Psoas muscle (tissue), 8 donors: ENCODE measurements at places on chromosomes 5 and 9. TPM values are rescaled to one million over a fixed set of nuclear protein-coding genes. Genes with fewer than 3 reads are reported as not detected.

LHFPL2 gene
- 6.4 TPM for total RNA-seq

GRCh38 chr9:33465096-33465495, 8.6 kb downstream of the NOL6 start:
- no peaks in the 10 kb centered on the region for H3K27me3 ChIP-seq
- no peak for DNase-seq
- H3K36me3 ChIP-seq, result peaks cover 98% of the 10 kb centered on the region
- no peak overlapping the region for H3K4me3 ChIP-seq
- no peak overlapping the region for H3K27ac ChIP-seq

GRCh38 chr9:99172124-99173091, 49.3 kb downstream of the ALG2 start:
- H3K4me3 ChIP-seq, result no peak overlapping the region
- H3K27me3 ChIP-seq, result peaks cover 1% of the 10 kb centered on the region
- H3K4me1 ChIP-seq, result no peaks in the 10 kb centered on the region
- H3K36me3 ChIP-seq, result no peaks in the 10 kb centered on the region
- no peak for DNase-seq
- H3K27ac ChIP-seq, result no peak overlapping the region

- no peak overlapping the region for H3K4me3 ChIP-seq
- DNase-seq, result no peak
- H3K4me1 ChIP-seq, result no peaks in the 10 kb centered on the region
- no peak overlapping the region for H3K27ac ChIP-seq
Measured at GRCh38 chr5:380701-381309, 59.3 kb downstream of the AHRR start.

DNA sequence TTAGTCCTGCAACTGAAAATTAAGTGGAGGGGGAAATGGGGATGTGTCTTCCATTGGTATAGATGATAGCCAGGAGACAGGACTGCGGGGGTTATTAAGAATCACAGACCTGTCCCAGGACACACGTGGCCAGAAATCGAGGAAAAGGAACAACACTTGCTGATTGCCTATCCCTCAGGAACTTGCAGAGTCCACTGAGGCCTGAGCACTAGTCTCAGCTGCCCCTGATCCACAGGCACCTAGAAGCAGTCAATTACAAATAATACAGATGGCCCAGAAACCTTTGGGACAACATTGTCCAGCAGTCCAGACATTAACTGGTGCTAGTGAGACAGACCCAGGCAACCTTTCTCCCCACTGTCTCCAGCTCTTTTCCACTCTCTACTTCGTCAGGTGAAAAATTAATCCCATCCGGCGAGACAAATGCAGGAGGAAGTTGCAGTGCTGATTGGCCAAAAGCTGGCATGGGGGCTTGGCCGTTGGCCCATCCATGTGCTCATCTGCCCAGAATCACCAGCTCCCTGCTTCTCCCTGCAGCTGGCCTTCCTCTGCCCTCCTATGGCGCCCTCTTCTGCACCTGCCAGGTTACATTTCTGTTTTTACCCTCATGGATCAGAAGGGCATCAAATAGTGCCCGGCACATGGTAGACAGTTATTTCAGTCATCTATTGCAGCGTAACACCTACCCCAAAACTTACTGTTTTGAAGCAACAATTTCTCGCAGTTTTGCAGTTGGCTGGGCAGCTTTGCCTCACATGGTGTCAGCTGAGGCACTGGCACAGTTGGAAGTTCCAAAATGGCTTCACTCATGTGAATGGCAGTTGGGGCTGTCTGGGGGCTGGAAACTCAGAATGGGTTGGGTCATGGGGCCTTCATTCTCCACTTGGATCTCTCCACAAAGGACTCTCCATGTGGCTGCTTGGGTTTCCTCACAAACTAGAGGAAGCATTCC, 3.6 kb upstream of the B4GALT1 start:
- H3K4me1 ChIP-seq, result peaks cover 5% of the 10 kb centered on the region
- no peak overlapping the region for H3K4me3 ChIP-seq
- H3K36me3 ChIP-seq, result no peaks in the 10 kb centered on the region
- no peaks in the 10 kb centered on the region for H3K27me3 ChIP-seq

- no peak overlapping the region for H3K4me3 ChIP-seq
- DNase-seq, result no peak
- H3K4me1 ChIP-seq, result no peaks in the 10 kb centered on the region
- no peaks in the 10 kb centered on the region for H3K36me3 ChIP-seq
- H3K27ac ChIP-seq, result no peak overlapping the region
- H3K27me3 ChIP-seq, result no peaks in the 10 kb centered on the region
Measured at GRCh38 chr5:84715091-84715490, 330.4 kb upstream of the EDIL3 start.

TRIM7 gene
- total RNA-seq, result 36.0 TPM

- no peak for DNase-seq
- no peak overlapping the region for H3K4me3 ChIP-seq
- H3K4me1 ChIP-seq, result no peaks in the 10 kb centered on the region
- H3K27me3 ChIP-seq, result no peaks in the 10 kb centered on the region
- H3K27ac ChIP-seq, result no peak overlapping the region
- H3K36me3 ChIP-seq, result no peaks in the 10 kb centered on the region
Measured at GRCh38 chr5:39652036-39652435, 227.3 kb upstream of the DAB2 start.

GRCh38 chr5:109682383-109682782, 7.3 kb upstream of the MAN2A1 start:
- H3K4me3 ChIP-seq, result no peak overlapping the region
- no peak for DNase-seq
- H3K4me1 ChIP-seq, result no peaks in the 10 kb centered on the region
- no peak overlapping the region for H3K27ac ChIP-seq
- no peaks in the 10 kb centered on the region for H3K36me3 ChIP-seq

NR2F1-AS1 gene
- total RNA-seq, result 0.71 TPM

GRCh38 chr5:81794226-81794625, 43.3 kb upstream of the SSBP2 start:
- H3K27ac ChIP-seq, result no peak overlapping the region
- no peaks in the 10 kb centered on the region for H3K36me3 ChIP-seq
- H3K4me3 ChIP-seq, result no peak overlapping the region
- H3K4me1 ChIP-seq, result no peaks in the 10 kb centered on the region
- DNase-seq, result no peak
- H3K27me3 ChIP-seq, result no peaks in the 10 kb centered on the region

DNA sequence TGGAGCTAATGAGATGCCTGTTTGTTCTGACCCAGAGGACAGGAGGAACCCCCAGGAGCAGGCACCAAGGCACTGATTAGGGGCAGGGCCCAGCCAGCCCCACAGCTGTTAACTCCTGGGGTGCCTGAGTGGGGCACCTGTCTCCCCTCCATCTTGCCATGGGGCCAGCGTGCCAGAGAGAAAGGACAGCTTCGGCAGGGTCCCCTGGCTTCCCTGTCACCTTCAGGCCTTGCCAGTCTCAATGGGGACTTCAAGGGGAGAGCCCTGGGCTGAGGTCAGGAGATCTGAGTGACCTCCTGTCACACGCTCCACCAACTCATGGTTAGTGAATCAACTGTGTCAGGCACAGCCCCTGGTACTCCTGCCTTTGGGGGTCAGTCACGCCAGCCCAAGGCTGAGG, 152.7 kb upstream of the MVB12B start:
- no peaks in the 10 kb centered on the region for H3K36me3 ChIP-seq
- no peak for DNase-seq
- no peak overlapping the region for H3K4me3 ChIP-seq
- H3K27me3 ChIP-seq, result peaks cover 3% of the 10 kb centered on the region
- H3K4me1 ChIP-seq, result no peaks in the 10 kb centered on the region
- no peak overlapping the region for H3K27ac ChIP-seq

GRCh38 chr9:105459336-105459735, 11.5 kb downstream of the FSD1L start:
- H3K36me3 ChIP-seq, result no peaks in the 10 kb centered on the region
- peaks cover 38% of the 10 kb centered on the region for H3K4me1 ChIP-seq
- peak overlapping the region; percentile 96 for H3K27ac ChIP-seq
- no peaks in the 10 kb centered on the region for H3K27me3 ChIP-seq
- no peak for DNase-seq

DNA sequence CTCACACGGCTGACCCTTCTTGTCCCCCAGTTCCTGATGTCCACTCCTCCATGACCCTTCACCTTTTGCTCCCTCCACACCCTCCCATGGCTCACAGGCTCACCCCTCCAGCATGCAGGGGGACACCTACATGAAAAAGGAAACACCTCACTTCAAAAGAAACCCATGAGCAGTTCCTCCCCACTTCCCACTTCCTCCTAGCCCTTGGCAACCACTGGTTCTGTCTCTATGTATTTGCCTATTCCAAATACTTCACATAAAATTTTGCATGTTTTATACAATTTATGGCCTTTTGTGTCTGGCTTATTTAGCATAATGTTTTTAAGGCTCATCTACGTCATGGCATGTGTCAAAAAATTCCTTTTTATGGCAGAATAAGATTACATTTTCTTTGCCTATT, 100.2 kb upstream of the S1PR3 start:
- H3K4me1 ChIP-seq, result no peaks in the 10 kb centered on the region
- no peaks in the 10 kb centered on the region for H3K27me3 ChIP-seq
- no peaks in the 10 kb centered on the region for H3K36me3 ChIP-seq
- no peak overlapping the region for H3K4me3 ChIP-seq

DDX41 gene
- total RNA-seq, result 37.2 TPM

GRCh38 chr5:9499498-9499876, 46.4 kb downstream of the SEMA5A start:
- no peaks in the 10 kb centered on the region for H3K36me3 ChIP-seq
- DNase-seq, result no peak
- no peaks in the 10 kb centered on the region for H3K4me1 ChIP-seq
- no peaks in the 10 kb centered on the region for H3K27me3 ChIP-seq
- no peak overlapping the region for H3K27ac ChIP-seq
- no peak overlapping the region for H3K4me3 ChIP-seq

DNA sequence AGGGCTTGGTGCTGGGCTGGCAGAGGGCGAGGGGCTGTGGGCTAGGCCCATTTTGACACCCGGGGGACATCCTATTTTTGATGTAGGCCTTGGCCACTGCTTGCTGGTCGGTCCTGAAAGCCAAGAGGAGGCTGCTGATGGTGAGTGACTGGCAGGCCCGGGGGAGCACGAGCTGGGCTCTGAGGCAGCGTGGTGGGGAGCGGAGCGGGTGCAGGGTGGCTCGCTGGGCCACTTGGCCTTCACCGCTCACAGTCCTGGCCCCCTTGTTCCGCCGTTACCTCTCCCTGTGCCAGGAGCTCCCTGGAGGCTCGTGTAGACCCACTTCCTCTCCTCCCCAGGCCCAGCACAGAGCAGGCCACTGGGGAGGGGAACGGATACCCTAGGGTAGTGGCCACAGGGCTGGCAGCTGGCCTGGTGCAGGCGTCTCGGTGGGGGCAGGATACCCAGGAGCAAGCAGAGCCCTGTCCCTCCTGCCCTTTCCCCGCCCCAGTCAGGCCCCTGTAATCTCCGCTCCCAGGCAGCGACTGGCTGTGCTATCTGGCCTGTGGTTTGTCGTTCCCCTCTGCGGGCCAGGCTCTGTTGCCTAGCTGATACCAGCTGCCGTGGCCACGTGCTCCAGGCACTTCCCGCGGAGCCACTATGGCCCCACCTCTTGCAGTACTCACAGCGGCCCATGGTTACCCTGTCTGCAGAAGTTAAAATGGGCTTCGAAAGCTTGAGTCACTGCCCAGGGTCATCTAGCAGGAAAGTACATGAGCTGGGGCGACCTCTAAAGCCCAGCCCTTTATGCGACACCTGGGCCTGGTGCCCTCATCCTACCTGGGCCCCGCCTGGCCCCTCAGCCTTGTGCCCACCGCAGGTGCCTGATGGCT, 11.7 kb upstream of the DOLPP1 start:
- DNase-seq, result peak; percentile 79
- H3K27ac ChIP-seq, result peak overlapping the region; percentile 23
- H3K36me3 ChIP-seq, result peaks cover 52% of the 10 kb centered on the region
- no peaks in the 10 kb centered on the region for H3K4me1 ChIP-seq
- no peaks in the 10 kb centered on the region for H3K27me3 ChIP-seq

DNA sequence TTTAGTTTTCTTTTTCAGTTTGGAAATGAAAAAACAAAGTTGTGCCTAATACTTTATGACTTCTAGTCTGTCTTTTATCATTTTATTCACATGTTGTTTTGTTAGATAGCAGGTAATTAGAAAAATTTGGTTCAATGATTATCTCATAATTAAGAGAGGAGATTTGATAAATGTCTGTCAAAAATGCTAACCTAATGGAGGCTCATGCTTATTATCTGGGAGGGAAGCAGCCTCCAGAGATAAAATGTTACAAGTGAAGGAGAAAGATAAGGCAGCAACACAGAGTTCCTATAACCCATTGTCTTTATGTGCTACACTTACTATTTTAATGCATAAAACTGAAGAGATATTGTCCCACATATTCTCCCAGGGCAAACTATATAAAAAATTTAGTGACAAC, 53.5 kb downstream of the SLC27A6 start:
- no peak for DNase-seq
- H3K36me3 ChIP-seq, result no peaks in the 10 kb centered on the region
- H3K27me3 ChIP-seq, result no peaks in the 10 kb centered on the region
- H3K4me3 ChIP-seq, result no peak overlapping the region
- H3K27ac ChIP-seq, result no peak overlapping the region
- H3K4me1 ChIP-seq, result no peaks in the 10 kb centered on the region

DNA sequence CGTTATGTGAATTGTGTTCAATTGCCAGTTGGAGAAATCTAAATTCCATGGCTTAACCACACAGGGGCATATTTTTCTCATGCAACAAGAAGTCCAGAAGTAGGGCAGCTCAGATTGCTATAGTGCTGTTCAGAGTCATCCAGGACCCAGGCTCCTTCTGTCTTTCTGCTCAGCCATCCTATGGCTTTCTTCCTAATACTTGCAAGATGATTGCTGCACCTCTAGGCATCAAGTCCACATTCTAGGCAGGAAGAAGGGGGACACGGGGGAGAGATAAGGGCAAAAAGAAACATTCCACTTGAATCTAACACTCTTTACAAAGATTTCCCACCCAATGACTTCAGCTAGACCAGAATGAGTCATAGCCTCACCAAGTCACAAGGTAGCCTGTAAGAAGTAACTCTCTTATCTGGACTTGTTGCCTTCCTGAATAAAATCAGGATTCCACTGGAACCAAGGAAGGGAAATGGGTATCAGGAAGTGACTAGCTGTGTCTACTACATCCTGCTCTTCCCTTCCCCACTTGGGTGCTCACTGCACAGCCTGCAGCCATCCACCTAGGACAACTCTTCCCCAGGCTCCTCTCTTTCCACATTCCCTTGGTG, 5.3 kb downstream of the ERAP2 start:
- no peak overlapping the region for H3K27ac ChIP-seq
- H3K4me1 ChIP-seq, result peaks cover 17% of the 10 kb centered on the region
- H3K36me3 ChIP-seq, result no peaks in the 10 kb centered on the region
- H3K4me3 ChIP-seq, result no peak overlapping the region

SPAG8 gene
- total RNA-seq, result 0.95 TPM

CCL21 gene
- 3.5 TPM for total RNA-seq
